ENCODE measurements at places on chromosomes 6 and 20. TPM values are rescaled to one million over a fixed set of nuclear protein-coding genes. Genes with fewer than 3 reads are reported as not detected.

DNA sequence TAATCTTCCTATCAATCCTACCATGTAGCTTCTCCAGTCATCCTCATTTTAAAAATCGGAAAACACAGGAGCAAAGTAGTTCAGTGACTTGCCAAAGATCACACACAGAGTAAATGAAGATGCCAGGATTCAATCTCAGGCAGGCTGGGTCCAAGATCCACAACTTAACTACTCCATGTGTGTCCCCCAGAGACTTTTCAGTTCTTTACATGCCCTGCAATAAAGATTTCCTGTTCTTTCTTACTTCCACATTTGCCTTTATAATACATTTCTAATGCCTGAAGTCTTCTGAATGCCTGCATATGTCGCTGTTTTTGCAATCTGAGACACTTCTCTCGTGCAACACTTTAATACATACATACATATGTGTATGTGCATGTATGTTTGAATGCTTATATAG lies 121.7 kb upstream of the MARCKS start:
- H3K36me3 ChIP-seq = no peaks in the 10 kb centered on the region
- no peaks in the 10 kb centered on the region for H3K4me1 ChIP-seq
- no peak overlapping the region for H3K27ac ChIP-seq
- no peaks in the 10 kb centered on the region for H3K27me3 ChIP-seq

Gene HLA-DQB2
- polyA plus RNA-seq = not detected

DNA sequence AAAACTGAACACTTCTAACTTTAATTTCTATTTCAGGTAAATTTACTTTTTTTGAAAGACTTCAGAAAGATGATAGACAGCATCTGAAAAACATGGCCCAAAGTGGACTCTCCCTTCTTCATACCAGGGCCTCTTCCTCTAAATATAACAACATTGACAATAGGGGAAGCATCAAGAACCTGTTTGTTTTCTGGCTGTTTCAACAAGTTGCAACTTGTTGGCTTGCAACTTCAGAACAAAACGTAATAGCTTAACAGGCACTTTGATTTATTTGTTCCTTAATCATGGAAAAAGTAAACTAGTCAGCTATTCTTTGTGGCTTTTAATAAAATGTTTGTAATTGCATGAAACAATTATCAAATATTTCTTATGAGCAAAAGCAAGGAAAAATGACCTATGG lies 34.3 kb downstream of the RGS17 start:
- H3K4me3 ChIP-seq = no peak overlapping the region
- DNase-seq = no peak
- H3K36me3 ChIP-seq = no peaks in the 10 kb centered on the region
- H3K4me1 ChIP-seq = peaks cover 4% of the 10 kb centered on the region
- no peaks in the 10 kb centered on the region for H3K27me3 ChIP-seq

Gene FAM184A
- 0.14 TPM for polyA plus RNA-seq

- peak overlapping the region; percentile 87 for H3K27ac ChIP-seq
- no peak for DNase-seq
- peaks cover 11% of the 10 kb centered on the region for H3K4me1 ChIP-seq
- H3K27me3 ChIP-seq = no peaks in the 10 kb centered on the region
Observed at GRCh38 chr6:41073968-41074691, 1.4 kb downstream of the NFYA start.

GRCh38 chr20:61185841-61186601 lies 66.0 kb upstream of the CDH4 start:
- H3K4me1 ChIP-seq = peaks cover 41% of the 10 kb centered on the region
- DNase-seq = peak; percentile 77
- H3K27me3 ChIP-seq = no peaks in the 10 kb centered on the region
- H3K36me3 ChIP-seq = no peaks in the 10 kb centered on the region

DNA sequence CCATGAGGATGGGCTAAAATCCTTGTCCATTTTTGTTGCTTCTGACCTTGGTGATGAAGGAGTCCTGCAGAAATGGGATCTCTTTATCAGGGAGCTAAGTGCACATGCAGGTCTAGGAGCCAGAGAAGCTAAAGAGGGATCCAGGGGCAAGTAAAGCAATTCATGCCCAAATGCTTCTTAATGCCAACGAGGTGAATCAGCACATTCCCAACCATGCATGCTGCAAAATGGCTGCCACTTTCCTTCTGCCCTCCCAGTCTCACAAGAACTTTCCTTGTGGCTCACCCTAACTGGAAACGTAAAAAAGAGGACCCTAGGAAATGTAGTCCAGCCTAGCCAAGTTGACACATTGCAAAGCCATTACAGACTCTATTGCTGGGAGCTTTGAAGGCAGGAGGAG lies 298.4 kb downstream of the MAFB start:
- peak; percentile 15 for DNase-seq
- H3K27me3 ChIP-seq = no peaks in the 10 kb centered on the region
- no peak overlapping the region for H3K27ac ChIP-seq

DNA sequence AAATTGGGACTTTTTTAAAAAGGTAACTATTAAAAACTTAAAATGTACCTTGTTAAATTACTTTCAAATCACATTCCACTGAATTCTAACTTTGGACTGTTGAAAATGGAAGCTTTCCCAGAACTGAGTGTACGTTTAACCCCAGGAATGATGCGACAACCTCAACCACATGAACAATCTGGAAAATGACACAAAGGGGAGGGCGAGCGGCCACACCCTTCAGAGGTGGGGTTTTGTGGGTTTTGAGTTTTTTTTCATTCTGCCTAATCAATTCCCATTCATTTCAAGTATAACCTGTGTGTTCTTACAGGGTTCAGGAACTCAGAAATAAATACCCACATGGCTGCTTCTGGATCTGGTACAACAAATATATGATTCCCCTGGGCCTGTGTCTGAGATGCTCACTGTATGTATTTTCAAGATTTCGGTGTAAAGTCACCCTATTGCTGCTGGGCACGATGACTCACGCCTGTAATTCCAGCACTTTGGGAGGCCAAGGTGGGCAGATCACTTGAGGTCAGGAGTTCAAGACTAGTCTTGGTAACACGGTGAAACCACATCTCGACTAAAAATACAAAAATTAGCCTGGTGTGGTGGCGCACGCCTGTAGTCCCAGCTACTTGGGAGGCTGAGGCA lies 21.6 kb downstream of the CNKSR3 start:
- no peaks in the 10 kb centered on the region for H3K36me3 ChIP-seq
- no peak for DNase-seq
- peaks cover 9% of the 10 kb centered on the region for H3K4me1 ChIP-seq
- H3K4me3 ChIP-seq = no peak overlapping the region
- no peak overlapping the region for H3K27ac ChIP-seq

DNA sequence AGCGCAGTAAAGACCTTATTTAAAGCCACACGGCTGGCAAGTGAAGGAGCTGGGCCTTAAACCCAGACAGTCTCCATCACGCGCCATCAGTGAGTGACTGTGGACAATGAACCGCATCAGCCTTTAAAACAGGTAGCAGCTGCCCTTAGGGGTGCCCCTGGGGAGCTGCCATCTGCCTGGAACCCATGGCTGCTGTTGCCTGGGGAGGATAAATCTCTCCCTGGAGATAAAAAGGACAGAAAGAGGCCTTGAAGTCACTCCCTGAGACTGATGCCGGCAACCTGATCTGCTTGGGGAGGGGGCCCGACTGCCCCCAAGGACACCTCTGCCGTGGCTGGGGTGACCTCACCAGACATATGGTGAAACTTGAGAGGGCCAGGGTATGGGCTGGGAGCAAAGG lies 73.5 kb downstream of the PREX1 start:
- peaks cover 19% of the 10 kb centered on the region for H3K27me3 ChIP-seq
- no peak for DNase-seq
- no peaks in the 10 kb centered on the region for H3K4me1 ChIP-seq
- H3K27ac ChIP-seq = no peak overlapping the region
- H3K36me3 ChIP-seq = no peaks in the 10 kb centered on the region

Gene PTK7
- polyA plus RNA-seq = 81.0 TPM

DNA sequence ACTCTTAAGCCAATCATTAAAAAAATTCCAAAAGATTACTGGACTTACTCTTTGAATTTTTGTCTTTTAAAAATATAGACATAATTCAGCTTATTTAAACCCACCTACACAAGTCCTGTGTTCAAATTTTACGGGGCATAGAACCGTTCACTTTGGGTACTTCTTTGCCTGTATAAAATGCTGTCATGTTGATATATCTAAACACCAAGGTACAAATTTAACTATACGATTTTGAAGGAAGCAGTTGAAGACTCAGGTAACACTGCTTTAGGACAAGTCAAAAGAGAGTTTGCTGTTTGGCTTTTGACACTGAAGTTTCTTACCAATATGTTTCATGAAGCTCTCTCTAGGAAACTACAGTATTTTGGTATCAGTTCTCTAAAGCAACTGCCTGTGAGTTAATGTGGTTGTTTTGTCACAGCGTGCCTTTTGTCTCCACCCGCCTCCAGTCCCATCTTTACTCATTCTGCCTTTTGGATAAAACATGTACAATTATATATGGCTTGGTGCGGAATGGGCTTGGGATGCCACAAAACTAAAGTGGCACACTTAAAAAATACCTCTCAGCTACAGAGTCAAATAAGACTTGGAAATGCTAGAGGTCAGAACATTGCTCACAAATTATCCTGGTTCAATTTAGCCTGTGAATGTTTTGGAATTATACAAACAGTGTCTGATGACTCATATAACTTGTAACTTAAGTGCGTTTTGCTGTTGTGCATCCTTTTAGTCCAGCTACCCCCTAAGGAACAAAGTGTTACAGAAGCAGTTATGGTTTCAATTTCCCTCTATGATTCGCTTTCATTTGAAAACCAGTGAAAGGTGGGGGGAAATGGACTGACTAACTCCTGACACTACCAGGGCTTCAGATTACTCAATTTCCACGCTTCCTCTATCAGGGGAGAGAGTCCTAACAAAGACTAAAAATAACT lies 38.7 kb downstream of the RGS17 start:
- no peaks in the 10 kb centered on the region for H3K36me3 ChIP-seq
- DNase-seq = peak; percentile 2
- H3K4me3 ChIP-seq = no peak overlapping the region
- no peaks in the 10 kb centered on the region for H3K27me3 ChIP-seq
- peaks cover 10% of the 10 kb centered on the region for H3K4me1 ChIP-seq

Gene TRAPPC3L
- 0.28 TPM for polyA plus RNA-seq

DNA sequence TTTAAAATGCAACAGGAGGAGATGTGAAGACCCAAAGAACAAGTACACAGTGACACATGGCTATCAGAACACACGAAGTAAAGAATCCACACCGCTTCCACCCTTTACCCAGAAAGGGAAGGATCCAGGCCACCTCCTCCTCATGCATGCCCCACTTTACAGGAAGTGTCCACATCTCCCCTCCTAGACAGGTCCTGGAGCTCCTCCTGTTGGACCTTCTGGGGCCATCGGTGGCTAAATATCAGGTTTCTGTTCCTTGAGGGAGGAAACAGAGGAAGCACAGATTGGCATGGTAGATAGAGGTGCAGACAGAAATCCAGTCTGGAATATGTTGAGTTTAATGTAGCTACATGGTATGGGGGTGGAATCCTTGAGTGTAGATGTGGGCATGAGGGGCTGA lies 10.9 kb downstream of the NINL start:
- no peak overlapping the region for H3K27ac ChIP-seq
- H3K4me1 ChIP-seq = no peaks in the 10 kb centered on the region
- DNase-seq = no peak
- H3K4me3 ChIP-seq = no peak overlapping the region
- H3K36me3 ChIP-seq = no peaks in the 10 kb centered on the region
- H3K27me3 ChIP-seq = no peaks in the 10 kb centered on the region

GRCh38 chr6:84390851-84391250 lies 163.4 kb upstream of the CEP162 start:
- no peaks in the 10 kb centered on the region for H3K27me3 ChIP-seq
- H3K4me3 ChIP-seq = no peak overlapping the region
- H3K27ac ChIP-seq = no peak overlapping the region

Gene SLC26A8
- polyA plus RNA-seq = 0.02 TPM

DNA sequence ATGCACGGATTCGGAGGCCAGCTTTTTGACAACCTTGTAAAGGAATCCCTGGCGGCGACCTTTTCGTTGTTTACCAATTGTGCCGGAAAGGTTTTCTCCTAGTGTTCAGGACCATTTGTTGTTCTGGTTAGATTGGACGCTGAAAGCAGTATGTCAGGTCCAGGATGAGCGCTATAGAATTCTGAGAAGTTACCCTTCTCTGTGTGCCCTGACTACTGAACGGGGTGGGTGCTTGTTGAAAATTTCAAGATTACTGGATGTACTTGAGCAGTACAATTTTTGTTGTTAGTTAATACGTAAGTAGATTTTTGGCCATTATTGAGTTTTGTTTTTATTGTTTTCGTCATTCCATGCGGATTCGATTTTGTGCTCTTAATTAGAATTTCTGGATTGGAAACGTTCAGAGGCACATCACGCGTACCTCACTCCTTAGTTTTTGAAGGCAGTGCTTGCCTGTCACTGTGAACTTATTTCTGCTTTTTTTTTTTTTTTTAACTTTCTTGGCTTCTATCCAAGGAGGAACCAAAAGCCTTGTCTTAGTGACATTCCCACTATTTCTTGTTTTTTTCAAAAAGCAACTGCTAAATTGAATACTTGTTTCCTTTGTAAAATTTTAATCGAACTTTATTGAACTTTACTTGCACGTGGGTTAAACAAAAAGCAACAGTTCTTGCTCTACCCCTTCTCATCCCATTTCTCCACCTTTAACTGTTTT lies 898 bp downstream of the XRN2 start:
- peak overlapping the region; percentile 98 for H3K4me3 ChIP-seq
- peaks cover 2% of the 10 kb centered on the region for H3K36me3 ChIP-seq
- DNase-seq = no peak
- H3K27ac ChIP-seq = peak overlapping the region; percentile 94
- H3K4me1 ChIP-seq = peaks cover 3% of the 10 kb centered on the region
- no peaks in the 10 kb centered on the region for H3K27me3 ChIP-seq

Gene HNF4A
- polyA plus RNA-seq = not detected

DNA sequence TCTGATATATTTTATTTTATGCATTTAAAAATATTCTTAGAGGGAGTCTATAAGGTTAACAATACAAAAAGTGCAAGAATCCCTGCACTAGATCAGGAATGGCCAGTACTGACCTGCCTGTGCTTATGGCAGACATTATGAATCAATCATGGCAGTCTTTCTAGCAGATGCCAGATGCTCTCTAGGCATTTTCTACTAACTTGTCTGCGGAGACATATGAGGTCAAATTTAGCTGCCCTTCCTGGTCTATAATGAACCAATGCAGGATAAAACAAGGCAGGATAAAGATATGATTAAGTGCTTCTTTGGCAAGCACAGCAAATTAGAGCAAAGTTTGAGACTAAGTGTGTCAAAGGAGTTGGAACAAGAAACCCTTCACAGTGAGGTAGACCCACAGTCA lies 46.6 kb upstream of the RNF24 start:
- no peaks in the 10 kb centered on the region for H3K27me3 ChIP-seq
- H3K4me1 ChIP-seq = peaks cover 23% of the 10 kb centered on the region
- no peak overlapping the region for H3K4me3 ChIP-seq
- no peak overlapping the region for H3K27ac ChIP-seq

DNA sequence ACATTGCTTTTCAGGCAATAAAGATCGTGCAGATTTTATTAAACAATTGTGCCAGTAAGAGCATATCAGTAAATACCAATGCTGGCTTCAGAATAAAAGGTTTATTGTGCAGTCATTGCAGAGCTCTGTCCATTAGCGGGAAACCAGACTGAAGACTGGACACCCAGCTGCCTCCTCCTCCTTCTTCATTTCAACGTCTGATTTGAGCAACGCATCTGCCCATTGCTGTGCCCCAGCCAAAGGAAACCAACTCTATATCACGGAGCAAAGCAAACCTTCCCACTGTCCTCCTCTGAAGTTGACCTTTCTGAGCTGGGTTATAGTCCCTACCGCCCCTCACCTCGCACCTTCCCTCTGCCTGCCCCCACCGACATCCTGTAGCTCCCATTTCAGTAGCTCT lies 80.8 kb downstream of the SLC22A23 start:
- no peaks in the 10 kb centered on the region for H3K36me3 ChIP-seq
- DNase-seq = no peak
- H3K4me3 ChIP-seq = no peak overlapping the region
- no peak overlapping the region for H3K27ac ChIP-seq
- no peaks in the 10 kb centered on the region for H3K27me3 ChIP-seq
